ENCODE measurements at places on chromosomes 7 and 10.

DNA sequence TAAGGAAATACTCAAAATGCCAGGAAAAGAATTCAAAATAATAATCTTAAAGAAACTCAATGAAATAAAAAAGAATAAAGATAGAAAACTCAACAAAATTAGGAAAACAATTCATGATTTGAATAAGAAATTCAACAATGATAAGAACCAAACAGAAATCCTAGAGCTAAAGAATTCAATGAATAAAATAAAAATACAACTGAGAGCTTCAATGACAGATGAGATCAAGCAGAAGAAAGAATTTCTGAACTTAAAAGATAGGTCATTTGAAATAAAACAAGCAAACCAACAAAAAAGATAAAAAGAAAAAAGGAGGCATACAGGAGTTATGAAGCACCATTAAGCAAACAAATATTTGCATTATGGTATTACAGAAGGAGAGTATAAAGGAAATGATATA lies 5.6 kb upstream of the AKR1B1 start:
- DNase-seq: no peak

DNA sequence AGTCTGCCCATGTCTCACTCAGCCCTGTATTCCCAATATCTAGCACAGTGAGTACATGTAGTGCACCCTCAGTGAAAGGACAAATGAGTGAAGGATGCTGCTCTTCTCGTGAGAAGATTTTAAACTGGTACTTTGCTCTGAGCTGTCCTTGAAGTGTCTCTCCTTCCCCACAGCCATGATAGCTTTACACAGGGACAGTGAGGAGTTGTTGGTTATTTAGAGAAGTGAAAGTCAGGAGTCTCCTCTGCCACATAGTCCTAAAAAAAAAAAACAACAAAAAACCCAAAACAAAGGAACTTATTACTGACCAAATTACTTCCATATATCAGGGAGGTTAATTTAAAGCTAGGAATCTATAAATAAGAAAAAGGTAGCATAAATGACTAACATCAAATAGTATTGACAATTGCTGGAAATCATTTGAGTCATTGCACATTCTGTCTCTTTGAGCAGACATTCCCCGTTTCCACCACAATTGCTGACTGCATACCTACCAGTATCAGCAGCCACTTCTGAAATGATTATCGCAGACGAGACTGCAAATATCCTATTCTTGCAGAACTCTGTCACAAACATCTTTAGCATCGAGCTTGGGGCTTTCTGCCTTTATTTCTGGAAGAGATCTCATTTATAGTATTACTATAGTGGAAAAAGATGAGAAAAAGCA lies 202.1 kb downstream of the PTEN start:
- no peak for DNase-seq

GRCh38 chr7:100053215-100053614 lies 3.6 kb downstream of the ZSCAN21 start:
- peak; percentile 22 for DNase-seq

- no peak for DNase-seq
These were observed 54.1 kb downstream of the SLIT1 start for GRCh38 chr10:97131666-97132065.

DNA sequence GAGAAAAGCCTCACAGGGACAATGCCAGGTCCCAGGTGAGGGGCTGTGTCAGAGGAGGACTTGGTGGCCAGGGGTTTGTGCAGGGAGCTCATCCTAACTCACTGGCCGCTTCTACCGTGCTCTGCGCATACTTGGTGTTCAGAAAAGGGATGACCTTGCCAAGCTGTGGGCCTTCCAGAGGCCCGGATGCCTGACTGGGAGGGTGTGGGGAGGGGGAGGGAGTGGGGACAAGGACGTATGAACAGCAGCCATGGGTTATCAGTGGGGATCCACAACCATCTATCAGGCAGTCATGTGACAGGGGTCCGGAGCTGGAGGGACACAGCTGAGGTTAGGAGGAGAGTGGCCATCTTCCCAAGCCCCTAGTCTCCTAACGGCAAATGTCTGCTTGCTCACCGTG lies 6.2 kb downstream of the SFXN4 start:
- DNase-seq: no peak

Measured in nucleus accumbens (tissue), 56 donors.